Cortex of kidney (tissue), 1 donor: ENCODE measurements at places on chromosomes 6 and 20.
A peak's percentile ranks its signal among the peaks of the same experiment; 100 is the strongest.

GRCh38 chr6:56652994-56653393, 10.3 kb upstream of the DST start:
- no peak for DNase-seq

GRCh38 chr20:3510110-3510509, 39.3 kb downstream of the ATRN start:
- DNase-seq: no peak

DNA sequence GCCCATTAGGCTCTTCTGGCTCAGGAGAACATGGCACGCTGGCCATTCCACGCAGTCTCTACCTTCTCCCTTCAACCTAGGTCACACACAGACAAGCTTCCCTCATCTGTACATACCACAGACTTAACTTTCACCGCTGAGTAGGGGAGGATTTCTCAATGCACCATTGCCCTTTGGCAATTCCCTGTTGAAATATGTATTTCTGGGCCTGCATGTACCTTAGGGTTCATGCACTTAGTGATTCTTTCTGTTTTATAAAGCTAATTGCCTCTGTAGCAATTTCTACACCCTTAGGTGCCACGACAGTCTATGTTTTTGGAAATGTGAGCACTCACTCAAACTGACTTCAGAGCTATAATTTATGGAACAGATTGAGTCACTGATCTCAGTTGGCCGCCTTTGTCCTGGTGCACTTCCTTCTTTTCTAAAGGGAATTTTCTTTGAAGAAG, 253.8 kb upstream of the PRDM1 start:
- DNase-seq: no peak

GRCh38 chr6:128519132-128519930, 1.1 kb downstream of the PTPRK start:
- peak; percentile 18 for DNase-seq

DNA sequence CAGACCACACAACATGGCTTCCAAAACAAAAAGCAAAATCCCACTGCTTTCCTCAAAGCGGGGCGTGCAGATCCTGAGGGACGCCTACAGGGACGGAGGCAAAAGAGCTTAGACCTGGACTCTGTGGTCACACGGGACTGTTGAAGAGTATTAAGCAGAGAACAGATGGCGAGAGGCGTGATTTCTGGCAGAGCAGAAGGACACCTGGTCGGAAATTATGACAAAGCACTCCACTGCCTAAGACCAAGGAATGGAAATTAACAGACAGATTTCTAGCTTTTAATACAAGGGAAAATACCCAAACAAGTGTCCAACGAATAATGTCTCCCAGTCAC, 15.4 kb downstream of the CST7 start:
- no peak for DNase-seq

DNA sequence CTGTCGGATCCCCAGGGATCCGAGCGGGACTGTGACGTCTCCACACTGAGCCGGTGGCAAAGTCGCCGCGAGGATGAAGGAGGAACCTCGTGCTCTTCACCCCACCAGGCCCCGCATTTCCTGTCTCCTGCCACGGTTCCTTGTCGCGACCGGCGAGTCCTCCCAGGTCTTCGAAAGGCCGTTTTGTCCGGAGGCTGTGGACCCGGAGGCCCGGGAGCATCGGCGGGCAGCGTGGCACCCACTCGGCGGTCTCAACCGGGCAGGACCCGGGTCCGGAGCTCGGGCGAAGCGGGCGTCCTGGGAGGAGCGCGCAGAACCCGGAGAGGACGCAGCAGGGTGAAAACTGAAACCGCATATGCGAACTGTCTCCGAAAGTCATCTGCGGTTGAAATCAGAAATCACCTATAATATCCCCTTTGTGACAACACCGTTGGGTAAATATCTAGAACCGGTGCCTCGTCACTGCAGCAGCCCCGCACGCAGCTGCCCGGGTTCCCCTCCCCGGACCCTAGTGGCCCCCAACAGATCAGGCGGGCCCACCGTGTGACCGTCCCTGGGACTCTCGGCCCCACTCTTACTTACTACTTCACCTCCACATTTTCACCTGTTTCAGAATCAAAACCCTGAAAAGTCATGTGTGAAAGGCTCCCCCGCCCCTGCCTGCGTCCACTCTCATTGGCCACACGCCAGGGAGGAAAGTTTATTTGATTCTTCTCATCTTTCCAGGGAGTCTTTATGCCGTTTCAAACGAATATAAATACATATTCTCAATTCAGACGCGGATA, 3.1 kb upstream of the ULBP2 start:
- DNase-seq: no peak

GRCh38 chr6:36927691-36928546, 26.6 kb upstream of the PI16 start:
- DNase-seq: no peak

- DNase-seq: no peak
Observed at GRCh38 chr6:109323241-109323640, 59.0 kb downstream of the CD164 start.

- DNase-seq: no peak
Observed at GRCh38 chr20:8152183-8152582, 20.1 kb downstream of the PLCB1 start.

GRCh38 chr6:104218116-104218515, 641.6 kb downstream of the HACE1 start:
- no peak for DNase-seq

GRCh38 chr6:20777801-20778200, 243.5 kb downstream of the CDKAL1 start:
- DNase-seq: no peak

DNA sequence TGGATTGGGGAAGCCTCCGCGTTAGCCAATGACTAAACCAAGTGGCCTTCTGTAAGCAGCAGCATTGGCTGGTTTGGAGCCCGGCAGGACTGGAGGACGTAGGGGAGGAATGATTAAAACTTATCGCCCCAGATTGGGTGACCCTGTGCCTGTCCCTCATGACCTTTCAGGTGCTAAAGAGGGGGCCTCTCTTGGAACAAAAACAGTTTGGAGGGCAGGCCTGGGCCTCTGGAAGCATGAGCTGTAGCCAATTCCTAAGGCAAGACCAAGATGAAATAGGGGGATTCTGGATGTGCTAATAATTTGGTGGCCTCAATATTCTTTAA, 1.4 kb downstream of the GMPR start:
- DNase-seq: no peak

DNA sequence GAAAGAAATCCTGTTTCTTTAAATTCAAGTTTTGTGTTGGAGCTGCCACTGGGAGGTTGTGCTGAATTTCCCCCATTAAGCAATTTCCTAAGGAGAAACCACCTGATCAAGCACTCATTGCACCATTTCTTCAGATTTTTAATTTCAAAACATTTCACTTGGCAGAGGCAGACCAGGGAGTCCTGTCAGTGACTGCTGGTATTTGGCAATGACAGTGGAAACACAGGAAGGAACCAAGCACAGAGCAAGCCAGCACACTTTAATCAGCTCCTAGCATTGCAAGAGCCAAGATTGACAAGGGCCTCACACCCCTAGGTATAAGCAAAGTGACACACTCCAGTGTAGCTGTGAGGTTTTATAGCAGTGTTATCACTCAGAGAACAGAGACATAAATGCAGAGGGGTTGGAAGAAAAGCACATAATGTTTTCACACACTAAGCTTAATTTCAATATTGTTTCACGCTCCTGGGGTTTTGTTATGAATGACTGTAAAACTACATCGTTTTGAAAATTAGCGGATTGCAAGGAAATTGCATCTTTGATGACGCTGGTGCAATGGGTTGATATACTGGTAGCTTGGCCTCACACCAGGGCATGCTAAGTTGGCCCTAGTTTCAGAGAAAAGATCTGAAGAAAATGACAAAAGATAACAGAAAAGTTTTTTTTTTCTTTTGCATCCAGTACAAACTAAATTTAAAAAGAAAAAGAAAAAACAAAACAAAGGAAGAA, 768.4 kb downstream of the TFAP2A start:
- no peak for DNase-seq

GRCh38 chr6:130143709-130144108, 79.0 kb downstream of the SAMD3 start:
- no peak for DNase-seq

DNA sequence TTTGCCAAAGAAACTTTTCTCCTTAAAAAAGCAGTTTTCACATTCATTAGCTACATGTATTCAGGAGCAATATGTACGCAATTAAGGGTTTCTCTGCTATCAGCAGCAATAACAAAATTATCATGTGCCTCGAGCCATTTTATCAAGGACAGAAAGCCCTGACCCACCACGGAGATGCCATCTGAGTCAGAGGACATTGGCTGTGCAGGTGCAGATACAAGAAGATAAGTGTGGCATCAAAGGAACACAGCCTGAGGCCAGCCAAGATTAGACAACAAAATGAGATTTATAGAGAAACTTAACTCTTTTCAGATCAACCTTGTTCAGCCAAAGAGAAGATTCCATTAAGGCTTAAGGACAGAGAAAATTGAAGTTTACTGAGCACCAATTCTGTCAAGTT, 115.2 kb upstream of the LGSN start:
- no peak for DNase-seq

- no peak for DNase-seq
Observed at GRCh38 chr6:145318952-145319351, 416.4 kb downstream of the EPM2A start.

DNA sequence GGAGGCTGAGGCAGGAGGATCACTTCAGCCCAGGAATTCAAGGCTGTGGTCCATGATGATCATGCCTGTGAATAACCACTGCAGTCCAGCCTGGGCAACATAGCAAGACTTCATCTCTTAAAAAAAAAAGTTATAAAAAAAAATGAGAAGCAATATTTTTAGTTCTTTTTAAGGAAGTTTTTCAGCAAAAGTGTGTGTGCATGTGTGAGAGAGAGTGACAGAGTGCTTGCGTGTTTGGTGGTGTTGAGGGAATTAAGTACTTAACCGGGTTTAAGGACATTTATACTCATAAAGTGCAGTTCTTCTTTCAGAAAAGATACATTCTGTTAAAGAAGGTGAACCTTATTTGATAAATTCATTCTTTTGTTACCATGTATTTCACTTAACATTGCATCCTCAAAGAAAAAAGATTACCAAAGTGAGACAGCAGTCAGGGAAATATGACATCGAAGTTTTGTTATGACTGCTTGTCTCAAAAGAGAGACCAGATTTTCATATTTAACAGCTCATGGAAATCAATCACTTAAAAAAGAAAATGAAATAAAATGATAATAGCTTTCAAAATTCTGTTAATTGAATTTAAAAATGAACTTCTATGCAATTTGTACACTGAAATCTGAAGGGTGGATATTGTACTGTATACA, 254.7 kb downstream of the ARHGAP18 start:
- DNase-seq: no peak

- no peak for DNase-seq
Observed at GRCh38 chr6:161273274-161273751, 548 bp downstream of the AGPAT4 start.

- DNase-seq: no peak
Observed at GRCh38 chr20:36331209-36331608, 25.1 kb downstream of the DLGAP4 start.

GRCh38 chr6:39082310-39082709, 32.7 kb downstream of the SAYSD1 start:
- no peak for DNase-seq
